ENCODE measurements at places on chromosomes 6 and 20.

DNA sequence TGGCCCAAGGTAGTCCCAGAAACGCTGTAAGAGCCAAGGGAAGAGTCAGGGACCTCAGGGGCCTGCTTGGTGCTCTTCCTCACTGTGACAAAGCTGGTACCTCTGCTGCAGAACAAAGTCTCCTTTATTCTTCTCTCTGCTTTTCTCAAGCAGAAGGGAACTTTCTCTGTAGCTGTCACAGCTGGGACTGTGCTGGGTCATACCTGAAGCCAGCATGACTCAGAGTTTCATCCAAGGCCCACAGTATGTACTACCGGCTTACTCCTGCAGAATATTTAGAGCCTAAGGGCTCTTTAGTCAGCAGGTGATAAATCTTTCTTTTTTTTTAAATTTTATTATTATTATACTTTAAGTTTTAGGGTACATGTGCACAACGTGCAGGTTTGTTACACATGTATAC is 183.2 kb downstream of the TINAG start:
- no peak for DNase-seq

DNA sequence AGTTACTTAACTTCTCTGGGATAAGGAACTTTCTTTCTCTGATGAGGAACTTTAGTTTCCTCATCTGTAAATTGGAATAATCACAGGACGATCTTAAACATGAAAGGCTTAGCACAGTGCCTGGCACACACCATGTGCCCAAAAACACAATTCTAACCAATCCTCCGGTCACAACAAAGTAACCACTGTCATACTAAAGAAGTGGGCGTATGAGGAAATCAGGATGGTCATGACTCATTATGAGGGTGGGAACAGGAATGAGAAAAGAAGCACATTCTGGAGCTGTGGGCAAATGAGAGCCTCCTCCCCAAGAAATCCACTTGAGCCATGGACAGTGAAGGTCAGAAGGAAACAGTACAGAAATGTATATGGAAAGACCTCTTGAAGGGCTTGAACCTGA is 82.9 kb downstream of the LRFN2 start:
- DNase-seq: no peak

GRCh38 chr20:54084727-54085388 is 14.5 kb upstream of the BCAS1 start:
- no peak for DNase-seq

DNA sequence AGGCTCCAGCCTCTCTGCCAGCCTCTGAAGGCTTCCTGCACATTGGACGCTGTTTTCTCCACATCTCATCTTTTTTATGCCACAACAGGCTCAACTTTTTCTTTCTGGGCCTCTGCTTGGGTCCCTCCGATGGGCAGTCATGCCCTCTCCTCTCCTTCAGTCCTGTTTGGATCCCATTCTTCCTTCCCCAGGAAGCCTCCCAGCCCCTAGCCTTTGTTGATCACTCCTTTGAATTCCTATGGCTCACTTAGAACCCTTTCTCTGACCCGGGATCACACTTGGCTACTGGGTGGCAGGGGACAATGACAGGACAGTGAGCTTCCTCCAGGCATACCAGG is 4.5 kb downstream of the SLA2 start:
- DNase-seq: no peak

GRCh38 chr6:1187293-1188131 is 124.4 kb upstream of the FOXQ1 start:
- DNase-seq: no peak

Measured in GF-D8 (cell line).